ENCODE measurements at places on chromosomes 5 and 9. TPM values are rescaled to one million over a fixed set of nuclear protein-coding genes. Genes with fewer than 3 reads are reported as not detected.

IL4 gene
- total RNA-seq: not detected

DMRT2 gene
- total RNA-seq: 0.56 TPM

PCA3 gene
- not detected for total RNA-seq

BTNL3 gene
- total RNA-seq: not detected

CYLC2 gene
- total RNA-seq: not detected

DAB2IP gene
- 32.9 TPM for total RNA-seq

ADRB2 gene
- not detected for total RNA-seq

DCP2 gene
- total RNA-seq: 117 TPM

KCTD16 gene
- 16.9 TPM for total RNA-seq

AMBP gene
- 0.29 TPM for total RNA-seq

TRIP13 gene
- 3.9 TPM for total RNA-seq

MEIKIN gene
- total RNA-seq: not detected

PCDHGA4 gene
- total RNA-seq: 8.2 TPM

UBE2QL1 gene
- 4.5 TPM for total RNA-seq

SLCO6A1 gene
- total RNA-seq: 1.6 TPM

LECT2 gene
- not detected for total RNA-seq

IFNK gene
- total RNA-seq: not detected

PCDHB3 gene
- total RNA-seq: 36.9 TPM

SCGB3A2 gene
- 1.2 TPM for total RNA-seq

RNF180 gene
- total RNA-seq: 9.1 TPM

CDC26 gene
- 13.4 TPM for total RNA-seq

LOX gene
- total RNA-seq: 0.27 TPM

NR6A1 gene
- 51.0 TPM for total RNA-seq

DIAPH1 gene
- 51.6 TPM for total RNA-seq

EDIL3 gene
- 220 TPM for total RNA-seq

TAF11L10 gene
- total RNA-seq: 0.83 TPM

ELL2 gene
- total RNA-seq: 97.0 TPM

NMUR2 gene
- not detected for total RNA-seq

SH2D3C gene
- total RNA-seq: 71.7 TPM

ELOVL7 gene
- total RNA-seq: 0.59 TPM

GGTA1 gene
- not detected for total RNA-seq

F2RL2 gene
- total RNA-seq: not detected

PCDHA9 gene
- 18.9 TPM for total RNA-seq

ACER2 gene
- 30.5 TPM for total RNA-seq

IL3 gene
- total RNA-seq: not detected

GRPEL2 gene
- 34.7 TPM for total RNA-seq

FOXD4L3 gene
- total RNA-seq: 0.27 TPM

GLDC gene
- 42.9 TPM for total RNA-seq

HMGXB3 gene
- total RNA-seq: 48.6 TPM

NEURL1B gene
- total RNA-seq: 11.4 TPM

ESM1 gene
- total RNA-seq: not detected

SLCO4C1 gene
- 1.5 TPM for total RNA-seq

ADGRD2 gene
- not detected for total RNA-seq

PCDHGA8 gene
- total RNA-seq: 7.2 TPM

SPATA31A6 gene
- total RNA-seq: not detected

DRD1 gene
- not detected for total RNA-seq

IL5 gene
- not detected for total RNA-seq

STC2 gene
- total RNA-seq: 14.0 TPM

ZNF454 gene
- 9.3 TPM for total RNA-seq

RGS7BP gene
- 0.27 TPM for total RNA-seq

TRIM36 gene
- 99.4 TPM for total RNA-seq

FST gene
- 0.98 TPM for total RNA-seq

All from glutamatergic neuron (in vitro differentiated cells).